ENCODE measurements at places on chromosomes 7 and 10. TPM values are rescaled to one million over a fixed set of nuclear protein-coding genes. Genes with fewer than 3 reads are reported as not detected.

DNA sequence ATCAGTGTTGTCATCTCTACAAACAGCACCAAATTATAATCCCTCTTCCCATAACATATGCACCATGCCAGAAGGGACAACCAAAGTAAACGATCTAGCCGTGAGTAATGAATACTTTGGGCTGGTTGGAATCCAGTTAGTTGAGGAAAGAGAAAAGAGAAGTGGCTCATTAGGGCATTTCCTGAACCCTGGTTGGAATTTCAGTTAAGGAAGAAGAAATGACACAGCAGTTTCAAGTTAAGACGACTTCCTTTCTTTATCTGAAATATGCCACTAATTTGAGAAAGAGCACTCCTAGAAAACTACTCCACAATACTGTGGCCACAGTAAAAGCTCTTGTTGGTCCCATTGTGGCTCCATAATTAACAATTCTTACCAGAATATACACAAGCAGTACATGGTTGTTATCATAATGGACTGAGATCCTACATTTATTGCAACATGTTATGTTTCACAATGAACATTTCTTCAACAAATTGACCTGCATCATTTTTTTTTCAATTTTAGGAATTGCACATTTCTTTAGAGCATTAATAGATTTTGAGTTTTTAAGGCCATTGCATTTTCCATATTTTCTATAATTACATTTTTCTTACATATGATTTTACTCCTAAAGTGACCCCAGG lies at the start of gene TFEC:
TFEC (minus strand) TSS at position 113 of the 626 bp plus-strand sequence. CDS start 46,322 bp downstream, outside the sequence.
- no peak for DNase-seq

DNA sequence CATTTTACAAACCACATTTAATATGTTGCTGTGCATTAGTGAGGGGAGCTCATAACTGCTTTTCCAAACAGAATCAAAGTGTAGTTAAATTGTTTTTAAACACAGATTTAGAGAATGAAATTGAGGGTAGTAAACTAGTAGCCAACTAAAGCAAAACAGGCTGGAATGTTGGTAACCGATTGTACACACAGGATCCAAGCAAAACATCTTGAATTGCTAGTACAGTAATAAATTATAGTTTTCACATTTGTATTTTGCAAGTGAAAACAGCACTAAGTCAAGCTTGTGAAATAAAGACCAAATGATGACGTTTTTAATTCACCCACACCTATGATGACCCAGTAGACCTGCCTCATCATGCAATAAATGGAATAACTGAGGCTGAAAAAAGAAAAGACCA lies 198.3 kb downstream of the HDAC9 start:
- no peak for DNase-seq

- no peak for DNase-seq
Observed at GRCh38 chr7:49791088-49791741, 17.8 kb downstream of the VWC2 start.

DNA sequence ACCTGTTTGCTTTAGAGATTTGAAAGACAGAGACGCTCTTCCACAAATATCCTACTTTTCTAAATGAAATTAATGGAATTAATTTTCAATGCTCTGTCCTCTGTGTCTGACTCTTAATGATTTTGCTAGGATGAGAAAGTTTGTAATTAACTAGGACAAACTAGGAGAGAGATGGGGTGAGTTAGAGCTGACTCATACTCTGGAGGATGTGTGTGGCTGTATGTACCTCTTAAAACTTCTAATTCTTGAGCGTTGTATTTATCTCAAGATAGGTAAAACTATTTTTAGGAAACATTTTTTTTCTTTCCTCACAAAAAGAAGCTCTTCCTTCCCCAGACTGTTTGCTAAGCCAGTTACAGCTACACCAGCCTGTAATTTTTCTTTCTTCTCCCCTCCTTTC lies 178.8 kb upstream of the ANKRD30A start:
- DNase-seq, result no peak

GRCh38 chr7:98266840-98267239 lies 14.6 kb upstream of the BRI3 start:
- no peak for DNase-seq

- DNase-seq, result no peak
Observed at GRCh38 chr7:146126767-146127509, 10.3 kb downstream of the CNTNAP2 start.

GRCh38 chr10:126337251-126337810 lies 50.9 kb downstream of the ADAM12 start:
- no peak for DNase-seq

DNA sequence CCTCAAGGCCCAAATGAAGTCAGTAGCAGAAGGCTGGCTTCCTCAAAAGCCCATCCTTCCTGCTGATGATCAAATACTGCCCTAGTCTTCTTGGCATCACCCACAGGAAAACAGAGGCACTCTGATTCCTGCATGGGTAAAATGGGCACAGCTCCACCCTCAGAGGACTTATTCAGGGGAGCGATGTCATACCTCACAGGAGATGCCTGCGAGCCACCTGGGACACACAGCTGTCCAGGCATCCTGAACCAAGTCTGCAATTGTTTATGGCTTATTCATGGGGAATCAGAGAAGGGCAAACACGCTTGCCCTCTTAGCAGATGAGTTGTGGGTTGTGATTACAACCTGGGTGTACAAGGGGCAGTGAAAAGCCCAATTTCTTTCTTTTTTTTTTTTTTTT lies 22.0 kb upstream of the LMTK2 start:
- DNase-seq, result no peak

DNA sequence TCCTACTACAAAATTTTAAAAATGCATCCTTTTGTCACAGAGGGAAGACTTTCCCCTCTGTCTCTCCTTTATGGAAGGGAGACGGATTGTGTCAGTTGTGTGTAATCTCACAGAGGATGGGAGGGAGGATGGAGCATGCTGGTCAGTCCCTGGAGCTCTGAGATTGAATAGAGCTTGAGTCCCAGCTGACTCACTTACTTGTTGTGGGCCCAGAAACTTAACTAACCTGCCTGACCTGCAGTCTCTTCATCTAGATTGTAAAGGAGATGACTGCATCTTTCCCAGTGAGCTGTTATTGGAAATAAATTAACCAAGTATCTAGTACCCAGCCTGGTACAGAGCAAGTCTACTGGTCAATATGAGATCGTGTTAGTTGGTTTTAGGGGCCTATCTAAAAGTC lies 77.9 kb upstream of the ADO start:
- DNase-seq, result no peak

GRCh38 chr10:29598851-29599311 lies 35.9 kb downstream of the SVIL start:
- no peak for DNase-seq

DNA sequence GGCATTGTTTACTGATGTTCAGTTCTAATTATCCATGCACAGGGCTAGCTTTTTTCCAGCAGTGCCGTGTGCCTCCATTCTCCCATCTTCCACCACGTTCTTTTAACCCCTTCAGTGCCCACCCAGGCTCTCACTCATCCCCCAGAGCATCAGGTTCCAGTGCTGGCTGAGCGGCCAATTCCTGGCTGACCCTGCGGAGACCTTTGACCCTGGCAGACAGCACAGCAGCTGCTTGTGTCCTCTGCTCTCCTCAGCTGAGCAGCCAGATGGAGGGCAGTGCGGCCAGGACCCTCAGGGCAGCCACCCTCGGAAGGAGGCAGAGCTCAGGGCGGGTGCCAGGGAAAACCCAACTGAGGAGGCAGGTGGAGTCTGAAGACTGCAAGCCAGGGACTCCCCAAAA lies 48.4 kb downstream of the ZNF503 start:
- no peak for DNase-seq

DNA sequence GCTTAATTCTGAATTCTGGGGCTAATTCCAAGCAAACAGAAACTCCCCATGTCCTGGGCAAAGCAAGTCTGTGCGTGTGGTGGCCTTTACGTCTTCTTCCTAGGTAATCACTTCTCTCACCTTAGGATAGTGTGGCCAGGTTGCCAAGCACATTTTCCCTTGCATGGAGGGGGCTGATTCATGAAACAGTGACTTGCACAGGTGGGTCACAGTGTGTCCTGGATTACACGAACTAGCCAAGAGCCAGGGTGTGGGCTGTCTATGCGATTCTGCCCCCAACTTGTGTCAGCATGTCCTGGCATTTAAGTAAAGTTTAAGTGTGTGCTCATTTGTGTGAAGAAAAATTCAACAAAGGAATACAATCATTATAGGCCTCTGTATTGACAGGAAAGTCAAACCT lies 18.5 kb upstream of the SEM1 start:
- no peak for DNase-seq

- DNase-seq, result no peak
Observed at GRCh38 chr10:130337696-130338635, 201.8 kb downstream of the GLRX3 start.

- DNase-seq, result no peak
Observed at GRCh38 chr10:55233090-55233489, 432.1 kb upstream of the PCDH15 start.

- DNase-seq, result no peak
Observed at GRCh38 chr7:44716205-44716604, 32.4 kb upstream of the ZMIZ2 start.

- DNase-seq, result peak; percentile 81
Observed at GRCh38 chr10:69801094-69801433, 642 bp upstream of the COL13A1 start.

DNA sequence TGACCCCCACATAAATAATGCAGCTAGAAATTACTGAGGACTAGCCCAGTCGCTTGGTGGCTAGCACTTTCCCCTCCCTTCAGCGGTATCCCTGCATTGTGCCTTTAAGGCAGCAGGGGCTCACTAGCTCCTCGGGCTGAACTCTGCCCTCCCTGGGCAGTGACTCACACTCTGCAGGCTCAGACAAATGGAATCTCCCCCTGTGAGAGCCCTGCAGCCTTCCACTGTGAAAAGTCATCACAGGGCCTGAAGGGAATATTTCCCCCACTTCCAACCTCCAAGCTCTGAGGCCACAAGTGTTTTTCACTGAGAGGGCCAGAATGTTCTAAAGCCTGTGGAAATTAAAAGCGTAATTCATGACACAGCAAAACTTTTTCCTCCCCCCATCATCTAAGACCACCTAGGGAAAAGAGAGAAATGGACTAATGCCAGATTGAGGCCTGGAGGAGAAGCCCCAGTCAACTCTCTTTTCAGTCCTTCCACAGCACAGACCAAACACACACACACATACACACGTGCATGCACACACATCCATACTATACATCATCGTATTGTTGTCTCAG lies 93.6 kb upstream of the COL1A2 start:
- DNase-seq, result peak; percentile 79

DNA sequence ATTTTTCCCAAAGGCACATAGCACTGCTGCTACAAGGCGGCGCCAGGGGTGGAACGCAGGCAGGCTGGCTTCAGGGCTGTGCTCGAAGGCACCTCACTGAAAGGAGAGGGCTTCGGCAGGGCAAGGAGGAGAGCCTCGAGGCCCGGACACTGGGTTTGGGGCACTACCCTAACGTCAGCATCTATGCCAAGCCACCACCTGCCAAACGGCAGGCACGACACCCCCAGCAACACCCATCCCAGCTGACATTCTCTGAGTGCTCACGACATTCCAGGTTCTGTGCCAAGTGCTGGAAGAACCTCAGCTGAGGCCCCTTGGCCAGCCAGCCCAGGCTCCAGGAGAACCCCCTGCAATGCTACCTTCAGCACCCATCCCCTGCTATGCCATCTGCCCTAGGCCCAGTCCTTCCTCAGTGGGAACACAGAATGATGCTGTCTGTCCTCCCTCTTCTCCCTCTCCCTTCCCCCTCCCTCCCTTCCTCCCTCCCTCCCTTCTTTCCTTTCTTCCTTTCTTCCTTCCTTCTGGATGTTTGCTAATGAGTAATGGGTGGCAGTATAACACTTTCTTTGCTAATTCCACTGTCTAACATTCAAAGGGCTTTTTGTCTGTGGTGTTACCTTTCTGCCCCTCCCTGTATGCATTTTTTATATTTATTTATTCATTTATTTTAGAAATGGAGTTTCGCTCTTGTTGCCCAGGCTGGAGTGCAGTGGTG lies 24.3 kb downstream of the ZCCHC24 start:
- DNase-seq, result no peak

DNA sequence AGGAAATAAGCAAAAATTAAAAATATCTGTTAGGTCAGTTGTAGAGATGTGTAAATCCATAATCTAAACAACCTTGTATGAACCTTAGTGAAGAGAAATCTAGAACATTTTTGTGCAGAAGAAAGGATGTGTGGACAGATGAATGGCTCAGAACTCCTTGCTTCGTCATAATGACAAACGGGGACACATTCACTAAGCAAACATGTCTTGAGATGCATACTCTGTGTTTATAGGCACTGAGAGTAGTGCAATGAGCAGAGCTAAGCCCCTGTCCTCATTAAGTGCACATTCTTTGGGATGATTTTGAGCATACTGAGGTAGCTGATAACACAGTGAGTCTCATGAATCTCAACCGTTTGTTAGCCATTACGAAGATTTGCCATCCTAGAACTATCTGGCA lies 360.6 kb upstream of the ANKRD30A start:
- DNase-seq, result no peak

DNA sequence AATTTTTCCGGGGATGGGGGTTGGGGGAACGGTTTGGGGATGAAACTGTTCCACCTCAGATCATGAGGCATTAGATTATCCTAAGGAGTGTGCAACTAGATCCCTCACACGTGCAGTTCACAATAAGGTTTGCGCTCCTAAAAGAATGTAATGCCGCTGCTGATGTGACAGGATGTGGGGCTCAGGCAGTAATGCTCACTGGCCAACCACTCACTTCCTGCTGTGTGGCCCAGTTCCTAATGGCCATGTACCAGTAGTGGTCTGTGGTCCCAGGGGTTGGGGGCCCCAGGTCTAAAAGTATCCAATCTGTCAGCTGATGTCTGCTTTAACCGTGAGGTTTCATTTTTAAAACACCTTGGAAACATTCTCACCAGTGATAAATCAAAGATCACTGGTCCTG lies 2.2 kb downstream of the STN1 start:
- DNase-seq, result no peak

- DNase-seq, result no peak
Observed at GRCh38 chr7:2209961-2210323, 22.8 kb downstream of the MAD1L1 start.

- no peak for DNase-seq
Observed at GRCh38 chr10:27948186-27948585, 50.7 kb downstream of the ODAD2 start.

The SUN3 gene
- total RNA-seq, result not detected

The HIBADH gene
- total RNA-seq, result 54.8 TPM

The FAM180A gene
- 25.1 TPM for total RNA-seq

The SORBS1 gene
- total RNA-seq, result 1,045 TPM

The WASHC2A gene
- 28.4 TPM for total RNA-seq

The CDK1 gene
- total RNA-seq, result 0.35 TPM

Measured in cardiac septum (tissue), 1 donor.